ENCODE measurements at places on chromosomes 1 and 21.

DNA sequence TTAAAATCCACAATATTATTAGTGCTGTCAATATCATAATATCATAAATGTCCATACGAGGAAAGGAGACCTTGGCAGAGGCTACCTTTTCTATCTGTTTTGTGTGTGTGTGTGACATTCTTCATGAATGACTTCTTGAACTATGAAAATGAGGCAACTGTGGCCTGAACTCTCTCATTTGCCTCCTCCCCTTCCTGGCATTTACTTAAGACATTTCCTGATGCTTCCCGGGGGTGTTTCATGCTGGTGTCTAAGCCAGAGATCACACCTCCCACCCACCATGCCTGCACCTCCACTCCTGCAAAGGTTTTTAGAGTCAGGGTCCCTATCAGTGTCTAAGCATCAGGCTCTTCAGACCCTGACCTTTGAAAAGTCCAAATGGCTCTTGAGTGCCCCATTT is 420.9 kb downstream of the KIF26B start:
- no peak for DNase-seq

GRCh38 chr1:234398849-234399381 is 25.7 kb downstream of the COA6 start:
- DNase-seq = no peak

DNA sequence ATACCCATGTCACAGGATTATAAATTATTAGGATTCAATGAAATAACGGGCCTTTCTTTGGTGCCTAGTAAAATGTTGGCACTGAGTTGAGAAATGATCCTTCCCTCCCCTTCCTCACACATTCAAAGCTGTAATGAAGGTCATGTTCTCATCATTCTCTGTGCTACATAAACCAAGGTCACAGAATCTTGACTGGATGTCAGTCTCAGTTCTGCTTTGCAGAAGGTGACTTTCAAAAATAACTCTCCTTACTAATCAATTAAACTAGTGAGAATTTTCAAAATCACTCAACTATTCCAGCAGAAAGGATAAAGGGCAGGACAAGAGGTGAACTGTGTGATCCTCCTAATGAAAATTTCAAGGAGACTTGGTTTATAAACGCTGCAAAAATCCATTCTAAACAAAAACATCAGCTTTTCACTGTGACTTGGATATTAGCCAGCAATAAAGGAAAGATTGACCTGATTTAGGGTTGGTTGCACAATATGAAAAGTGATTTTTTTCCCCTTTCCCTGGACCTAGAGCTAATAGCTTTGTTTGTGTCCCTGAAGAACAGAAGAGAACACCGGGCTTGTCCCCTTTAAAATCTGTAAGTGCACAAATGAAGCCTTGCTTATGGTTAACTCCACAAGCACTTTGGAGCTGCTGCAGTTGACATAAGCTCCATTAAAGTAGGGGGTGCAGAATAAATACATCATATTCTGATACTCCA is 120.1 kb downstream of the SEC16B start:
- no peak for DNase-seq

DNA sequence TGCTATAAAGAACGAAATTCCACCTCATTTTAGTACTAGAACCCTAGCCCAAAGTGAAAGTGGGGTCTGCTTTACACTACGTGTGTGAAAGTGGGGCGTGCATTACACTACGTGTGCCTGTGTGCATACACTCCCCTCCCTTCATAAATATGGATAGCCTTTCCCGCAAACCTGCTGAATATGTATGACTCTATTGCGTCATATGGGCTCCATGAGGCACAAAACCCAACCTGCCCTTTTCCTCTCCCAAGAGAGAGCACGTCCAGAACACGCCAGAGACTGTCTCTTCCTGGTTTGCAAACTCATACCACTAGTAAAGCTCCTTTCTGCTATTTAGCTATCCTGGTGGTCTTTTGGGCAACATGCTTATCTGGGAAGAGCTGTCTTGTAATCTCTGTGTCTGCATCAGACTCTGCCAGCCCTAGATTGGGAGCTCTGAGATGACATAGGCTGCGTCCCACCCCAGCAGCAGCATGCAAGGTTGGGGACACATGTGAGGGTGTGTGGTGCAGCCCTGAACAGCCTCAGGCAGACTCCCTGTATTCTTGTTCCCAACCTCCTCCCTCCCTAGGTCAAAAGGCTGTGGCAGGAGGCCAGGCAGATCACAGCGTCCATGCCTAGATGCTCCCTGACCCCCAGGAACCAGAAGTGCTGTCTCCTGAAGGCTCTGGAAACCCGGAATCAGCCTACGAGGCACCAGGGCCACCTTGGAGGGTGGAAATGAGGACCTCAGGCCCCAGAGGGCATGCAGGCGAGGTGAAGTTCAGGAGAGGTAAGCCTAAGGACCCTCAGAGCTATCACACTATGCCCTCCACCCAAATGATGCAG is 12.3 kb upstream of the PADI1 start:
- DNase-seq = no peak

- no peak for DNase-seq
These were observed 45.2 kb upstream of the CNTN2 start for GRCh38 chr1:204997591-204998355.

DNA sequence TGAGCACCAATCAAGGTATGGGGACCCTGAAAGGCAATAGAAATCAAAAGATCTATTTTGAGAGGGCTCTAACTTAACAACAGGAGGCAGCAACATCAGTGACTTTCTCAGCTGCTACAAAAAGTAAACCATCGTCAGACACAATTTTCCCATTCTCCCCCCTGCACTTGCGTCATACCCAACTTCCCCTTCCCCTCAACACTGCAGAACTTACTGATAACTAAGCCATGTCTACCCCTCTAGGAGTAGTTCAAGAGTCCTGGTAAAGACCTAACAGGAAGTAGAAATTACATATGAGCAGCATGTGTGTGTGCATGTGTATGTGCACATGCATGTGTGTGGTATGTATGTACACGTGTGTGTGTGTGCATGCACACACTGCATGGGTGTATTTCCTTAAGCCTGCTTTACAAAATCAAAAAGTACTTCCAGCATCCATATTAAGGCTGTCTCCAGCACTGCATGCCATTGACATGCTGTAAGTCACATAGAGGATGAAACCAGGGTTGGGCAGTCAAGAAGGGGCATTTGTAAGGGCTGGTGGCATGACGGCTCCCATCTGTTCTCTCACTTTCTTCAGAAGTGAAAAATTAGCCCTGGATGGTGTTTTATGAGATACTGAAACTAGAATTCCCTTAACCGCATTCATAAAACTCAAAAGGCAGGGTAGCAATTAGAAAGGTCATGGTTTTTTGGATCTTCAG is 460.1 kb upstream of the RUNX1 start:
- DNase-seq = no peak

GRCh38 chr1:226457307-226457712 is 49.4 kb upstream of the PARP1 start:
- peak; percentile 33 for DNase-seq

- DNase-seq = no peak
These were observed 66.0 kb upstream of the CR1L start for GRCh38 chr1:207578796-207579435.

GRCh38 chr21:38321568-38321967 is 64.8 kb downstream of the KCNJ15 start:
- no peak for DNase-seq

DNA sequence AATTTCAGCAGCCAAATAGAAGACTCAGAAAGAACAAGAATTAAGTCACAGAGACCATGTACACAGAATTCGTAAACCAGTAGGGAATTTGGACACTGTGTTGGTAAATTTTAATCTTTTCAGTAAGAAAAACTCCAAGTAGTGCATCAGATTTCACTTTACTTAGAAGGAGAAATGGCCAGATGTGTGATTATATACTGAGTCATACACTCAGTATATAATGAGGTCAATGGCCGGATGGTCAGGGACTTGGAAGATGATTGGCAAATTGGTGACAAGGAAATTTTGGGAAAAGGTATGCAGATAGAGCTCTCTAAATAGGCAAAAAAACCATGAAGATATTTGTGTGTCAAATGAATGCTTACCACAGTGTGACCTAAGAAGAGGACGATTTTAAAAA is 399.8 kb upstream of the LRRC7 start:
- DNase-seq = no peak

DNA sequence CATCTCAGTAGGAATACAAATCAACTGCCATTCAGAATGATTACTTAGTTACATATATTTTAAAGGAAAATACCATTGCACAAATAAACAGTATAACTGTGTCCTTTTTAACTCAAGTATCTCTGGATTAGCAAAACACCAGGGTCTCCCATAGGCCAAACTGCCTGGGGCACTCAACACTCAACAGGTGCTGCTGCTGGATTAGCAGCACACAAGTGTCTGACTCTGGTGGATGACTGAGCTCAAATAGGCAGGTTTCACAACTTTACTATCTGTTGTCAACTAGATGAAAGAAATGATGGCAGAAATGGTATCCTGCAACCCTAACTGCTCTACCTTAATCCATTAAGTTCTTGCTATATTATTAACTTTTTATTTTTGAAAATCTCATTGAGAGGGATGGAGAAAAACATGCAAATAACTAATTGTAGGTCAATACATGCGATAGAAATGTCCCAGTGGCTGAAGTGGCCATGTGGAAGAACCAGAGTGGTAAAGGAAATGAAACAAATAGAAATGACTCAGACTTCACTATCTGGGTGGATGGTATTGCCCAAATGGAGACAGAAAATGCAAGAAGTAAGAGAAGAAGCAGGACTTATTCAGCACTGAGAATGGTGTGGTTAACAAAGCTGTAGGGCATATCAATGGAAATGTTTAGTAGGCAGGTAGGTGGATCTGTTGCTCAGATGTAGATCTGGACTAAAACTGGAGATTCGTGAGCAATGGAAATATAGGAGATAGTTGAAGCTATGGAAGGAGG is 90.8 kb upstream of the CCDC190 start:
- no peak for DNase-seq

GRCh38 chr1:187971851-187972250 is 1143.1 kb downstream of the PLA2G4A start:
- DNase-seq = no peak

DNA sequence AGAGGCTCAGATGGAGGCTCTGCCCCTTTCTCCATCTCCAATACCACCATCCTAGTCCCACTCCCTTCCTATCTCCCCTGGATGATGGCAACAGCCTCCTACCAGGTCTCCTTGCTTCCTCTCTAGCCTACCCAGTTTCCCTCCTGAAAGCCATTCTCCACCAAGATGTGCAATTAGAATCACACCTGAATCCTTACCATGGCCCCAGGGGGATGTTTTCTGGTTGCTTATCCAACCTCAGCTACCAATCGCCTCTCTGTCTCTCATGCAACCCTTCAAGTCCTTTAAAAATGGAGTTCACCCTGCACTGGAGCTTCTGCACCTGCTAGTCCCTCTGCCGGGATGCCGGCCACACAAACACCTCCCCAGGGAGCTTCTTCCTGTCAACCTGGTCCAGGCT is 2.9 kb downstream of the RCAN1 start:
- no peak for DNase-seq

- no peak for DNase-seq
These were observed 354.8 kb upstream of the NFIA start for GRCh38 chr1:60727552-60727951.

DNA sequence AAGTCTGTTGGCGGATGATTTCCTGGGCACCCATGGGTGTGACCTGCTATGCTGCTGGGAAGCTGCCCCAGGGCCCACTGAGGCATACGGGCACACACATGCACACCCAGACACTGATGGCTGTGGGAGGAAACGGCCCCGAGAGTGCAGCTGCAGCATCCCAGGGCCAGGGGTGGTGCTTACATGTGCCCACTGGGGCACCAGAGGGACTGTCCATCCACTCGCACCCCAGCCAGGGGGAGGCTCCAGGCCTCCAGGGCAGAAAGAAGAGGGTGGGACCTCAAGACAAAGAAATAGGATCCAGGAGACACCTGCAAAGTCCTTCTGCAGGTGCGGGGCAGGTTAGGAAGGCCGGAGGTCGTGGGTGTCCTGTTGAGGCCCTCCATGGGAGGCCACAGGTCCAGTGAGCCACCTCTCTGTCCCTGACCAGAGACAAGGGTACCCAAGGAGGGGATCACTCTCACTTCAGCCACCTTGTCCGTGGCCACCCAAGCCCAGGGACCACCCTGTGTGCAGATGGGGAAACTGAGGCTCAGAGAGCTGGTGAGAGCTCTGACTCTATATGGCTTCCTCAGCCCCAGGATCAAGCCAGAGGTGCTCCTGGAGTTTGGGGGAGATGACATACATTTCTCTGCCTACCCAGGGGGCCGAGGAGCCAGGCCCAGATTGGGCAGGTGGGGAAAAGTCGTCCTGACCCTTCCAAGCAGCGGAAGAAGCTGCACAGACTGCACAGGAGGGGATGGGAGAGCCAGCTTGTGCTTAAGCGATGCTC is 57.1 kb downstream of the WNT9A start:
- no peak for DNase-seq

DNA sequence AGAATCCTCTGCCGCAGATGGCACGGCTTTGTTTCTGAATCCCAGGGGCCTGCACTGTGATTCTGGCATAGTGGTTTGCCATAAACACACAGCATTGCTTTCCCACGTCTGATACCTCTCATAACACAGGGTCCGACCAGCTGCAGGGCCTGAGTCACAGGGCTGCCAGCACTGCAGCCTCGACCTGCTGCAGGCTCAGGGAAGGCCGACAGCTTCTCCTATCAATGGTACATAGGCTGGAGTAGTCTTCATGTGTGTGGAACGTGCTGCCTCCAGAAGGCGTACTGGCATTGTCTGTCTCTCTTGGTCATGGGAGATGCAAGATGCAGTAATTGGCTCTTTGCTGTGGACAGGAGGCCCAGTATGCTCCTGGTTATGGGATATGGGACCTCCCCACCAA is 53.5 kb upstream of the PDE9A start:
- no peak for DNase-seq

DNA sequence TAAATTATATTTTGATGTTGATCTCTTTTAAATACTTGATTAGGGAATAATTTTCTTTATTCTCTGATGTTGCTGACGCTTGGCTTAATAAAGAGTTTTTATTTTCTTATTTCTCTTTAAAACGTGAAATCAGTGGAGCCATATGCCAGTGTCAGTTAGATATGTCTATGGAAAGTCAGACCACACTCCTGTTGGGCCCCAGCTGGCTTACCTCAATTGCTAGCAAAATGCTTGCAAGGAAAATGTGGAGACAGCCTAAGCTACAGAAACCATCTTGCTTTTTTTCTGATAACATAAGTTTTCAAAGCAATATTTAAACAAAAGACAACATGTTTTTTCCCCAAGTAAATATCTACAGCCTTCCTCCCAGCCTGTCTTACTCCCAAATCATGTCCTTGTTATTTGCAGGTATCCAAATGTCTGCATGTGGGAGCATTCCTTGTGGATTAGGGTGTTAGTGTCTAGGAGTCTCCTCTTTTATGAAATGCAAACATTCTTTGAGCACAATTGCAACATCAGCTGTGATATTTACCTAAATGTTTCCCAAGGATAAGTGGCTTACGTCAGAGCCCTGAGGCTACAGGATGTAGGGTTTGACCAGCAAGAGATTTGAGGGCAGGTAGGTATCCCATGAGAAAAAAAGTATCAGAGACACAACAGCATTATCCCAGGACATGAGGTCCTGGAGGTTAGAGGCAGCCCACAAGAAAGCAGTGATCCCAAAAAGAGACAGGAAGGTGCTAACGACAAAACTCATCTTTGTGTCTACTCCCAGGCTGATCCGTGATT is 117.2 kb upstream of the KCNJ15 start:
- DNase-seq = no peak

- DNase-seq = no peak
These were observed 102.7 kb upstream of the DPH5 start for GRCh38 chr1:101128211-101128727.

- no peak for DNase-seq
These were observed 716 bp upstream of the MTARC1 start for GRCh38 chr1:220786057-220786336.

- no peak for DNase-seq
These were observed 42.1 kb downstream of the TMCO4 start for GRCh38 chr1:19757641-19758040.

Data from T-helper 17 cell (primary cell).